ENCODE measurements at places on chromosomes 16 and 17.

- no peak for DNase-seq
Observed at GRCh38 chr17:77503916-77504651, 363.3 kb downstream of the SEC14L1 start.

GRCh38 chr17:13776027-13776551 lies 174.4 kb upstream of the HS3ST3A1 start:
- no peak for DNase-seq

DNA sequence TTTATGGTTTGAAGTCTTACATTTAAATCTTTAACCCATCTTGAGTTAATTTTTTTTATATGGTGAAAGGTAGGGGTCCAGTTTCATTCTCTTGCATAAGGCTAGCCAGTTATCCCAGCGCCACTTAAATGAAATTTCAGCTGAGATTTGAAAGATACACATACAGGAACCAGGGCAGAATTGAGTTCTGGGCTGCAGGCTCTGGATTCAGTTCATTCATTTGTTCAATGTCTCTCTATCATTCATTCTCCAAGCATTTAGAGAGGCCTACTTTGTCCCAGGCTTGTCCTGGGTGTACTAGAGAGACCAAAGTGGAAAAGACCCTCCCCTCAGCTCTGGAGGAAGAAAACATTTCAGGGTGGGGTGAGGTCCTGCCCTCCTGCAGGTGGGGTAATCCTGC lies 577 bp upstream of the TRIM72 start:
- no peak for DNase-seq

DNA sequence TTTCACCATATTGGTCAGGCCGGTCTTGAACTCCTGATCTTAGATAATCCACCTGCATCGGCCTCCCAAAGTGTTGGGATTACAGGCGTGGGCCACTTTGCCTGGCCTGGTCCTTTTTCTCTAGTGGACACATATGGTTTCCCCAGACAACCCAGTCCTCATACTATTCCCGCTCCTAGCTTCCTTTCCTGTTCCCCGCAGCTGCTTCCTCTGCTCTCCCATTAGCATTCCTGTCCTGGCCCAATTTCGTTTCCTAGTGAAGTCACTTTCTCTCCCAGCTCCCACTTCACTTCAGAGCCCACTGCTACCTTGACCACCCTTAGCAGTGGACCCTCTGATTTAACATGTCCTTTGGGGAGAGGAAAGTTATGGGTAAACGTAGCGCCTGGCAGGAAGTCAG lies 11.3 kb downstream of the KATNIP start:
- DNase-seq: no peak

GRCh38 chr16:16033208-16033717 lies 83.8 kb downstream of the ABCC1 start:
- no peak for DNase-seq

- no peak for DNase-seq
Observed at GRCh38 chr17:6304894-6305612, 129.9 kb downstream of the AIPL1 start.

DNA sequence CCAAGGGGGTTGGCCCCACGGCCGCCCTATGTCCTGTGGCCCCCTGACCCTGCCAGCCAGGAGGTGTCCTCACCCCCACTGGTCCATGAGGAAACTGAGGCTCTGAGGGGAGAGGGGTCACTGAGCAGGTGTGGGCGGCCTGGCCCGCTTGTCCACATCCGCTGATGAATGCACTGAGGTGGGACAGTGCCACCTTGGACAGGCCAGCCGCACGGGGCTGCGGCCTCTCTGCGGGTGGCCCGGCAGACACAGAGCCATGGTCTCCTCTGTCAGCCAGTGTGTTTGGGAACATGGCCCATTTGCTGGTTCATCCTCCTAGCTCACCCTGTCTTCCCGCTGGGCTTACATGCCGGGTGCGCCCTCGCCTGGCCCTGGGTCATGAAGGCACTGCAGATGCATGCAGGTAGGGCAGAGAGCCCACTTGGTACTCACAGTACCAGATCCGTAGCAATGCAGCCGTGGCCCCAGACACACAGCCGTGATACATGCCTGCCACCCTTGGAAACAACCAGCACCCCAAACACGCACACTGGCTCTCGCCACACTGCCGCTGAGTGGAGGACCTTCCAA lies 93.9 kb downstream of the ENGASE start:
- no peak for DNase-seq

- DNase-seq: no peak
Observed at GRCh38 chr16:55655381-55655896, 349 bp upstream of the SLC6A2 start.

GRCh38 chr16:26649381-26650045 lies 417.2 kb upstream of the C16orf82 start:
- no peak for DNase-seq

DNA sequence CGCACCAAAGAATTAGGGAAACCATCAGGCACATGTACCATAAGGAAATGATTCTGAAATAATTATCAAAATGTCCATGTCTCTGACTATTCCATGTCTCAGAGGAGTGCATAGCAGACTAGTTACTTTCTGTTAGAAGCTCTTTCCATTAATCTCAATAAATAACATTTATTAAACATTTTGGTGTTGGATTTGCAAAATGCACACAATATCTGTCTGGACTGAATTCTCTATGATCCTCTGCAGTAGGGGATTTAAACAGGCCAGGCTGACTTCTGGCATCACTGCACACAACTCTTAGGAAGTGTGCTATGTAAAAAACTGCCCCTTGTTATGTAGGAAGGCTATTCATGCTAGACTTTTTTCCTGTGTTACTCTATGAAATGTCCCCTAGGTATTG lies 283.3 kb upstream of the CDH5 start:
- no peak for DNase-seq

GRCh38 chr17:82872591-82873520 lies 33.0 kb upstream of the ZNF750 start:
- DNase-seq: no peak

DNA sequence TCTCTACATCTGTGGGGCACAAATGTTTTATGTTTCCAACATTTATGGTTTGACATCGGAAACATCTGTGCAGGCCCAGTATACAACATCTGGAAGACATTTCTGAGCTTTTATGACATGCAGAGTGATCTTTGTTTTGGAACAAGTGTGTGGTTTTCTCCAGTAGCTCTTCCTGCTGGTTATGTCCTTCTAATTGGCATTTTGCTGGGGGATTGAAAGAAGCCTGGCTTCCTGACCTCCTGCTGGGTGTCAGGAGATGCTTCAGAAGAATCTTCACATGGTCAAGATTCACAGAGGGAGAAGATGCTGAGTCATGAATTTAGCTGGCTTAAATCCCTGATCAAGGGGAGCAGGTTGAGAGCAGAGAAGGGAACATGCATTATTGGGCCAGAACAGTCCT lies 279.5 kb upstream of the MYOCD start:
- DNase-seq: no peak

- no peak for DNase-seq
Observed at GRCh38 chr17:64345689-64346376, 44.8 kb downstream of the PECAM1 start.

GRCh38 chr16:58128711-58129096 lies 477 bp downstream of the CFAP20 start:
- DNase-seq: no peak

GRCh38 chr16:10685709-10686108 lies 9.0 kb downstream of the TEKT5 start:
- no peak for DNase-seq

GRCh38 chr17:82103553-82104451 lies 5.8 kb upstream of the FASN start:
- no peak for DNase-seq

GRCh38 chr16:71311553-71312158 lies 22.5 kb upstream of the CMTR2 start:
- no peak for DNase-seq

GRCh38 chr16:75727221-75727620 lies 931 bp upstream of the CPHXL start:
- DNase-seq: no peak

DNA sequence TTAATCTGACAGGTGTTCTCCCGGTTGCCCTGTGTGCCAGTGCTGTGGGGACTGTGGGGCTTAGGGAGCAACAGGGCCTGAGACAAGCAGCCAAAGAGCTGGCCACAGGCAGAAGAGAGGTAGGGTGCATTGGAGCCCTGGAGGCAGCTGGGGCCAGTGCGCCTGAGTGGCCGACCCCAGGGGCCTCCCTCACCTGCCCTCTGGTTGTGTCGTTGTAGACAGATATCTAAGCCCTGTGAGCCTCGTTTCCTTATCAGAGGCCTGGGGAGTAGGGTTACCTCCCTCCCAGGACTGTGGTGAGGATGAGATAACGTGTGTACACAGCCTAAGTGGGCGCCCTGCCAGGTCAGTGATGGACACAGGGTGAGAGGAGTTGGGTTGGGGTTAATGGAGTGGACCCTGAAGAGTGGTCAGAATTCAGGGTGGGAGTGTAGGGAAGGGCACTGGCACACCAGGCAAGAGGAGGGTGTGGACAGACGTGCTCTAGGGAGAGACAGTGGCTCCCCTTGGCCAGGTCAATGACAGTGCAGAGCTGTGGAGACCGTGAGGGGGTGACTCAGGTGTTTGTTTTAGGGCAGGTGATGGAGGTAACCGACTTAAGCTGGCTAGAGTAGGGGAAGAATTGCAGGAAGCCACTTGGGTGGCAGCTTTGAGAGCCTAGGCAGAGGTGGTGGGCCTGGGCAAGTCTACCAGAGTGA lies 3.4 kb downstream of the NARF start:
- DNase-seq: no peak

DNA sequence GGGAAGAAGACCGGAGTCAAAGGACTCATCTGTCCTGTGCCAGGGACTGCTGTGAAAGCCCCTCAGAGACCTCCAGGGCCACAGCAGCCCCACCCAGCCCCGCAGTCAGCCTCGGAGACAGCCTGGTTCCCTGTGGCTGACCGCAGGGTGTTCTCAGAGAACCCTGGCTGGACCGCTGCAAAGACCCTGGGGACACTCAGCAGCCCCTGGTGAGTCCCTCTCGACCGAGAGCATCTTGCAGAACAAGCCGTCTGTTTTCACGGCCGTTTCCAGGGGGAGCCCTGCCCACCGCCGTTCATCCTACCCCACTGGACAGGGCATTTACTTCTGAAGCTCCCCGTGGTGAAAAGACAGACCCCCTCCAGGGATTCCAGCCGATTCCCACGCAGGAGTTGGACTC lies 10.3 kb downstream of the UBALD1 start:
- DNase-seq: no peak

DNA sequence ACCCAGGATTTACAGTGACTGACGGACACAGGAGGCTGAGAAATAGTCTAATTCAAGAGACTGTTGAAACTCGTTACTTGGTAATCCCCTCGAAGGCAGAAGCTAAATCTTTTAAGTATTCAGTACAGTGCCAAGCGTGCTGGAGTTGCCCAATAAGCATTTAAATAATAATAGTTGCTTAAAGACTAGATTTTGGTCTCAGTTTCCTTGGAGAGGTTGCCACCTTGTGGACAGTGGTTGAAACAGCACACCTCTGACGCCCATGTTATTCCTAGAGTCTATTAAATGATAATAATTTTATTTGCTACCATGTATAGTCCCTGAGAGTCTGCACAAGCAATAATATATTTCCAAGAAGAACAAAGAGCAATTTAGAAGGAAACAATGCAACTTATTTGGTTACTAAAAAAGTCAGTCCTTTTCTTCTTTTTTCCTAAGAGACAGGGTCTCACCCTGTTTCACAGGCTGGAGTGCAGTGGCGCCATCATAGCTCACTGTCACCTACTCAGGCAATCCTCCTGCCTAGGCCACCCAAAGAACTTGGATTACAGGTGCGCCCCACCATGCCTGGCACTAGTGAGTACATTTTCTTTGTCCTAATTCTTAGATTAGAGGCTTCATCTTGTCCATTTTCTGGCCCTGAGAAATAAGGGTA lies 138.0 kb upstream of the NUDT7 start:
- DNase-seq: peak; percentile 30

- DNase-seq: no peak
Observed at GRCh38 chr17:57622683-57623433, 122.2 kb downstream of the CCDC182 start.

DNA sequence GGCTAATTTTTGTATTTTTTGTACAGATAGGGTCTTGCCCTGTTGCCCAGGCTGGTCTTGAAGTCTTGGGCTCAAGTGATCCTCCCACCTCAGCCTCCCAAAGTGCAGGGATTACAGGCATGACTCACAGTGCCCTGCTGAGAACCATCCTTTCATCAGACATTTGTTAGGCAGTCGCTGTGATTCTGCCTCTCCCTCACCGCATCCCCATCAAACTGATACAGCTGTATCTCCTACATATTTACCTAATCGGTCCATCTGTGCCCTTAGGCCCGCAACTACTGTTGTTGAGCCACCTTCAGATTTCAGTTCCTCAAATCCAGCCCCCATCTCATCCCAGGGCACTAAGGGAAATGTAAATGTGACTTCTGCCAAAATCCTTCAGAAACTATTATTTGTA lies 2.0 kb upstream of the SLC43A2 start:
- no peak for DNase-seq
